Heart left ventricle (tissue), 16 donors: ENCODE measurements at places on chromosomes 12 and 14. TPM values are rescaled to one million over a fixed set of nuclear protein-coding genes. Genes with fewer than 3 reads are reported as not detected.

- DNase-seq: no peak
Measured at GRCh38 chr12:3795492-3796133, 42.7 kb upstream of the CRACR2A start.

Gene KCNMB4
- total RNA-seq: 1.6 TPM

DNA sequence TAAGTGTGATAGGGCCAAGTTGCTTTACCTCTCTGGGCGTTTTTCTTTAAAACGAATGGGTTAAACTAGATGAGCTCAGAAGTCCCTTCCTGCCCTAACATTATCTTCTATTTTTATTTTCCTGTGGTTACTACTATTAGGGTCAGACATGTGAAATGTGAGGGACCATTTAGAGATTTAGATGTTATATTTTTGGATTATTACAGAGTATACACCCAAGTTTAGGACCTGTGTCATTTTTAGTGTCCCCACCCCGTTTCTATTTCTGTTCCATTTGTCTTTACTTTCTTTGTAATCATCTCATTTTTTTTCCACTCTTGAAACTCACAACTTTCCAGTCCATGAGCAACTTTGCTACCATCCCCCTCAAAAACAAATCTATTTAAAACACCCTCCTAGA, 56.3 kb downstream of the SLC4A8 start:
- no peak for DNase-seq

DNA sequence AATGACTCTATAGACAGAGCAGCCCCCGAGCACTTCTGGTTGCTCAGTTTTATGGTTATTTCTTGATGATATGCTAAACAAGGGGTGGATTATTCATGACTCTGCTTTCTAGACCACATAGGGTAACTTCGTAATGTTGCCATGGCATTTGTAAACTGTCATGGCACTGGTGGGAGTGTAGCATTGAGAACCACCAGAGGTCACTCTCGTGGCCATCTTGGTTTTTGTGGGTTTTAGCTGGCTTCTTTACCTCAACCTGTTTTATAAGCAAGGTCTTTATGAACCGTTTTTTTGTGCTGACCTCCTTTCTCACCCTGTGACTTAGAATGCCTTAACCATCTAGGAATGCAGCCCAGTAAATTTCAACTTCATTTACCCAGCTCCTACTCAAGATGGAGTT, 1036.2 kb upstream of the FLRT2 start:
- no peak for DNase-seq

- DNase-seq: no peak
Measured at GRCh38 chr12:94813314-94813713, 163.0 kb upstream of the TMCC3 start.

DNA sequence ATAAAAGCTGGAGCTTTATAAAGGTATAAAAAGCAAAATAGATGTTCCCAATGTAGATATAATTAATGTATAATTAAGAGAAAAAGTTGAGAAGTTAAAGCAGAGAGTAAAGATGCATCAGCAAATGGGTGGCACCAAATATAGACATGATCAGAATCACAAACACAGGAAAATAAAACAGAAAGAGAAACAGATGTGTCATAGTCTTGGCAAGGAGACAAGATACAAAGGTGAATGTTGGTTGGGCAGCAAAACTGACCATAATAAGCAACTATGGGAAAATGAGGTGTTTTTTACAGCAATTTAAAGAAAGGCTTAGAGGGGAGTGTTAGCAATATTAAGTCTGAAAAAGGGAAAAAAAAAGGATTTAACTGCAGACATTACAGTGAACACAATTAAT, 135.4 kb upstream of the CLEC14A start:
- no peak for DNase-seq

DNA sequence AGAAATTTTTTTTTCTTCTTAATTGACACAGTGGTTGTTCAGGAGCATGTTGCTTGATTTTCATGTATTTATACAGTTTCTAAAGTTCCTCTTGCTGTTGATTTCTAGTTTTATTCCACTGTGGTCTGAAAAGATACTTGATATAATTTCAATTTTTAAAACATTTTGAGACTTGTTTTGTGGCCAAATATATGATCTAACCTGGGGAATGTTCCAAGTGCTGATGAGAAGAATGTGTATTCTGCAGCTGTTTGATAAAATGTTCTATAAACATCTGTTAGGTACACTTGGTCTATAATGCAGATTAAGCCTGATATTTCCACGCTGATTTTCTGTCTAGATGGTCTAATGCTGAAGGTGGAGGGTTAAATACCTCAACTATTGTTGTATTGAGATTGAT, 151.4 kb upstream of the IFNG-AS1 start:
- no peak for DNase-seq

GRCh38 chr12:76544601-76545261, 14.8 kb downstream of the OSBPL8 start:
- no peak for DNase-seq

Gene TAS2R42
- total RNA-seq: not detected

- DNase-seq: no peak
Measured at GRCh38 chr14:44609876-44610510, 102.9 kb upstream of the FSCB start.

Gene NEUROD4
- total RNA-seq: not detected

Gene LGALS3
- total RNA-seq: 297 TPM

GRCh38 chr12:132622437-132623071, 4.0 kb downstream of the P2RX2 start:
- peak; percentile 76 for DNase-seq

DNA sequence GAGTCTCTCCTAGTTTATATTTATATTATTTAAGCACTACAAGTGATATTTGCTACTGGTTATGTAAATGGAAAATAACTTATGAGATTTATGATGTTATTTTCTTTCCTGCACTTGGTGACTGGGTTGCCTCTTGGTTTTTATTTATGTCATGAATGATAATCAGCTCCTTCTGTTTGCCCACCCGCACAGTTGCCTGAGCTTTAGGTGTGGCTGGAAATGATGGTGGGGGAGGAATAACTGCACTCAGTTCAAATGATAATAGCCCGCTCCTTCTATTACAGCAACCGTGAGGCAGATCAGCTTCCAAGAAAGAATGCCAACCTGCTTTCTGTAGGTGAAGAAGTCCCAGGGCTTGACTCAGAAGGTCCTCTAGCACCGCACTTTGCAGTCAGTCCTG, 190.2 kb upstream of the CAND1 start:
- no peak for DNase-seq

Gene KRT83
- total RNA-seq: not detected

GRCh38 chr12:70659077-70659606, 21.9 kb upstream of the PTPRB start:
- DNase-seq: no peak

DNA sequence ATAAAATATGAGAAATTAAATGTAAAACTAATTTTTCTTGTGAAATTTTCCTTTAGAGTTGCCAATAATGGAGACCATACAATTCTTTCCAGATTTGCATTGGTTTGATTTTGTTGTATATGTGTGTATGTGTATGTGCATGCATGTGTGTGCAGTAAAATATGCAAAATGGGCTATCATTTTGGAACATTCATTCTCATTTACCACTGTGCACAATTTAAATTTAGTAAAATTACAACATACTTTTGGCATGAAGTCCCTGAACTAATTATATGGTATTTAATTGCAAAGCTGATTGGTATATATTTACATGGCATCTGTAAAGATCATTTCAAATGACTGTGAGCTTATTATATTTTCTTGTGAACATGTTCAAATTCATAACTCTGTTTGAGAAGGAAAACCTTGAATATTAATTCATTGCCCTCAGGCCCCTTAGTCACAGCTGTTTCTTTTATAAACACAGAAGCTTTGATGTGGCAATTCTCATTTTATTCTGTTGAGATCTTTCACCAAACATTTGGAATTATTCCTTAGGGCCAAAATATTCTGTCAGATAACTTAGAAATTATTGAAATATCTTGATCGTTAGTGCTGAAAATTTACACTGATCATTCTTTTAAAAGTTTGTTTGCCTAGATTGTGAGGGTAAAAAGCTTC, 17.6 kb downstream of the KERA start:
- DNase-seq: no peak

DNA sequence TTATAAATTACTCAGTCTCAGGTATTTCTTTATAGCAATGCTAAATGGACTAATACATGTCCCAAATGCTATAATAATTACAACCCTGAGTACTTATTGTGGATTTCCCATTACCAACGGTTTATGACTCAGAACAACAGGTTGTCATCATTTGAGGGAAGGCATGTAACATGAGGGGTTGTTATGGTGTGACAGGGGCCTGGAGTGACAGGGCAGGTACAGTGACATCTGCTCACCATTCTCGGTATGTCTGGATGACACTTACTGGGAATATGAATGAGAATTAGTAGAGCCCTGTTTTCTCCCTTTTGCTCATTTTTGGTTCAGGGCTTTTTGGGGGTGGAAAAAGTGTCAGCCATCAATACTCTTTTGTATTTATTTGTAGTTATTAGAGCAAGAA, 36.2 kb upstream of the FERMT2 start:
- DNase-seq: no peak

Gene TSHR
- total RNA-seq: not detected

GRCh38 chr14:95026851-95027463, 130.4 kb downstream of the DICER1 start:
- no peak for DNase-seq

Gene ATL1
- total RNA-seq: 1.1 TPM

GRCh38 chr12:11684393-11684792, 34.9 kb downstream of the ETV6 start:
- no peak for DNase-seq

- DNase-seq: no peak
Measured at GRCh38 chr14:105365101-105365500, 33.2 kb upstream of the TEX22 start.

DNA sequence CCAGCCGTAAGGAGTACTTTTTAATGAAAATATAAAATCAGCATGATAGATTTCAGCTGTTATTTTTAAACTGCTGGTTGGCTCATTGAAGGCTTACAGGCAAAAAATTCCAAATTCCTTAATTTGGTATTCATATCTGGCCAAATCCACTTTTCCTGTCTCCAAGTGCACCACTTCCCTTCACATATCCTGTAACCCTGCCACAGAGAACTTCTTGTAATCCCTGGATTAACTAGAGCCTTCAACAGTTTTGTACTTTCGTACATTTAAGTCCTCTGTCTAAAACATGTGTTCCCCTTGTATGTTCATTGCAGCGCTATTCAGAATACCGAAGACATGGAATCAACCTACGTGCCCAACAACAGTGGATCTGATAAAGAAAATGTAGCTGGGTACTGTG, 9.6 kb downstream of the PUS7L start:
- no peak for DNase-seq

DNA sequence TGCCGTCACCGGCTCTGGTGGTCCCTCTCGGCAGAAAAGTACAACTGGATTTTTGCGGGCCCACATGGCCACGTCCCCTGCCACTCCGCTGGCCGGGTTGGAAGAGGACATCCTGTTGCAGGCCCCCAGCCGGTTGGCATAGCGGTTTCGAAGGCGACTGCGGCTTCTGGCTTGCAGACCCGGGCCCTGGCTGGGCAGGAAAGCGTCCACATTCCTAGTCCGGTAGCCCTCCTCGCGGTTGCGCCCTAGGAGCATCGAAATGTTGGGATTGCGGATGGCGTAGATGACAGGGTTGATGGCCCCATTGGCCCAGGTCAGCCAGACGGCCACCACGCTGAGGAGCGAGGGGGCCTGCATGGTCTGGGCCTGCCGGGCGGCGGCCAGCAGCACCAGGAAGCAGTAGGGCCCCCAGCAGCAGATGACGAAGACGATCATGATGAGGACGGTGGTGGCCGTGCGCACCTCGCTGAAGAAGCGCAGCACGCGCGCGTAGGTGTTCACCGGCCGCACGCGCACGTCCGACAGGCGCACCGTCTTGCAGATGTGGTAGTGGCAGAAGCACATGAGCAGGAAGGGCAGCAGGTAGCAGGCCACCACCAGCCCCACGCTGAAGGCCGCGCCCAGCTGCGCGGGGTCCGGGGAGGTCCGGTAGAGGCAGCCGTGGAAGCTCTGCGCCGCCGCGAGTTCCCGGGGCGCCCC, 1.2 kb downstream of the GPR135 start:
- no peak for DNase-seq

- no peak for DNase-seq
Measured at GRCh38 chr14:21101802-21102413, 1.0 kb downstream of the TMEM253 start.

Gene CLEC9A
- total RNA-seq: not detected

- DNase-seq: no peak
Measured at GRCh38 chr14:76589246-76589645, 172.0 kb upstream of the VASH1 start.

DNA sequence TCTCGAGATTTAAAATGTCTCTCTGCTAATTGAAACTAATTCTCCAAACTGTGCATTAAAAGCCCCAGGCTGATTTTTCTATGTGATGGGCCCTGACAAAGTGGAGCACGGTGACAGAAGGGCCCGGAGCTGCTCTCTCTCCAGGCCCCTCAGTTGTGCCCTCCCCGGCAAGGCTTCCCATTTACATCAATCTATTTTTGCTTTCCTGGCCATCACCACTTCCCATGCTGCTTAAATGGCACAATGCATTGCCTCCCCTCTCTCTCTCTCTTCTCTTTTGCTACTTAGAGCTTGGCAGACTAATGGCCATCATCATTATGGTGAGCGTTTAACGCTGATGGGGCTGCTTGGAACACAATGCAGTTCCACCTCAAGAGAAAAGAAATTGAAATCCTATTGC, 270.7 kb upstream of the DIO3 start:
- no peak for DNase-seq

DNA sequence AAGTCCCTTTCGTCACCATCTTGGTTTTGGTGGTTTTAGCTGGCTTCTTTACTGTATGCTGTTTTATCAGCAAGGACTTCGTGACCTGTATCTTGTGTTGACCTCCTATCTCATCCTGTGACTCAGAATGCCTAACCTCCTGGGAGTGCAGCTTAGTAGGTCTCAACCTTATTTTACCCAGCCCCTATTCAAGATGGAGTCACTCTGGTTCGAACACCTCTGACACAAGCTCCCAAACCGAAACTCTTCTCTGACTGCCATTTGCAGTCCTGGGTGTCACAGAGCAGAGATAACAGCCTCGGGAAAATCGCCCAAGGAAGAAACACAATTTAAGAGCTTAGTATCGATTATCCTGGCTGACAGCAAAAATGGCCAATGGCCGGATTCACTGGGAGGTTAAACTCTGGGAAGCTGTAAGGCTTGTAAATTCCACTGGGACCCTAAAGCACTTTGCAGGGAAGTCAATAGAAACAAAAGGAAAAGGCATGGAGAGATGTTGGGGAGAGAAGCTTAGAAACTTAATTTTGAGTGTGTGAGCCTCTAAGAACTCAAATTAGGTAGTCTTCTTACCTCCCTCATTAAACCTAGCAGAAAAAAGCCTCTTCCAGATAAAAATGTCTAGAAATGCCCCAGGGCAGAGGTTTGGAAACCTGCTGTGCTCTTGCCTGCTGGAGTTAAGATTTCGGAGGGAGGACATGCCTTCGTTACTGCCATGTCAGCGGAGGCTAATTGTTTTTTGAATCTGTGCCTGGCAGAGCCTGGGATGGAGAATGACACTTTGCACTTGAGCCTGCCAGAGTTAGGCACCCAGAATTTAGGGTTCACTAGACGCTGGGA, 56.5 kb upstream of the RPH3A start:
- DNase-seq: no peak

GRCh38 chr14:53714495-53715192, 242.0 kb downstream of the BMP4 start:
- no peak for DNase-seq

Gene SRGAP1
- total RNA-seq: 2.8 TPM
